ENCODE measurements at places on chromosomes 7 and 10. TPM values are rescaled to one million over a fixed set of nuclear protein-coding genes. Genes with fewer than 3 reads are reported as not detected.

UCMA gene
- total RNA-seq, result not detected

SLC16A9 gene
- 0.07 TPM for total RNA-seq

ZC3HAV1L gene
- total RNA-seq, result 0.96 TPM

RPEL1 gene
- 0.12 TPM for total RNA-seq

CDC14C gene
- total RNA-seq, result 0.07 TPM

- peak; percentile 59 for DNase-seq
These were observed 19.9 kb downstream of the CASD1 start for GRCh38 chr7:94529516-94529915.

GRCh38 chr7:57400531-57401155 lies 49.3 kb upstream of the ZNF716 start:
- no peak for DNase-seq

DNA sequence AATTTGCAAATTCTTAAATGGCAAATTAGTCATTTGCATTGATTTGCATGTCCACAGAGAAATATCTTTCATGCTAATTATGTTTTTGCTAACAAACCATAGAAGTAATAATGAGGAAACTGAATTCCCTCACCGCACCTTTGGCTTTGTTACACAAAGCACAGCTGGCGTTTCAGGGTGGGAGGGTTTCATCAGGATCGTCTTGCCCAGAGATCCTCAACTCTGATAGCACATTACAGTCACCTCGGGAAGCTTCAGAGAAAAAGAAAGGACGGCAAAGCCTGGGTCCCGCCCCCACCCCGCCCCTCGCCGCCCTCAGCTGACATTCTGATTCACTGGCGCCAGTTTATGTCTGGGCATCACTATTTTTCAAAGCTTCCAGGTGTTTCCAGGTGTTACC lies 119.4 kb downstream of the PTPRN2 start:
- no peak for DNase-seq

DNA sequence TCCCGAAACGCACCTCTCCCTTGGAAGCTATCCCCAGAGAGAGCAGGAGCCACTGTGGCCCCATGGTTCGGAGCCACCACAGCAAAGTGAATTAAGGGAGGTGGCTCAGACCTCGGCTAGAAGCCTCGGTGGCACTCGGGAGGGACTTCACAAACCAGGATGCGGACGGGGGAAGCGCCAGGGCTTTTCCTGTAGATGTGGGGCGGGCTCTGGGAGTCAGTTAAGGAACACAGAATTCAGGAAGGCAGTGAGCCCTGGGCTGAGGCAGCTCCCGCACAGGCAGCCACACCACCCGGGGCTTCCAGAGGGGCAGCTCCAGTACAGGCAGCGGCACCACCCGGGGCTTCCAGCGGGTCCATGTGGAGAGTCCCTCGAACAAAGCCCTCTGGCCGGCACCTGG lies 42.7 kb upstream of the DPYSL4 start:
- no peak for DNase-seq

DNA sequence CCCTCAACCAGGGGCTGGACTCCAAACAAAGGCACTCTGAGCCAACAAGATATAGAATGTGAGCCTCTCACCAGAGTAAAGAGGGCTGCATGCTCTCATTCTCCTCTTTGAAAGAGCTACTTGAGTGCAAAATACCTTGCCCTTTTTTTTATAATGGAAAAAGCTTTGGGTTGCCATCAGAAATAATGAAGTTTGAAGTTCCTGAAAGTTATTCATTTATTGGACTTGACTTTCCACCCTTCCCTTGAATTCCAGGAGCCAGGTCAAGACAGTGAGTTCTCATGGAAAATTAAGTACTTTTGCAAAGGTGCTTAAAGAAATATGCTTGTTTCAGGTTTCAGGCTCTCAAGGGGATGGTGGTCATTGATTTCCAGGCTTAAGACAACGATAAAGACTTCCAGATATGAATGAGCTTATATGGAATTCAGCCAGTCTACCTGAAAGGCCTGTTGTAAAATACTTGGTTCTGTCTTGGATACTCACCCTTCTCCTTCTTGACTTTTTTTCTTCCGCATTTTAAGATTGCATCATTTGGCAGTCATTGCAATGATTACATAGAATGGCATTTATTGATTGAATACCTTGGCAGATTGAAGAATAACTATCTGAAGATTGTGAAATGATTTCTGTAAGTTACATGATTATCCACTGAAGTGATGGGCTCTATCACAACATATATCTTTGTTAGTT lies 696.4 kb downstream of the INHBA start:
- DNase-seq, result peak; percentile 42
